RPMI7951 (cell line): ENCODE measurements at places on chromosomes 7 and 10.

- no peak for DNase-seq
These were observed 170.5 kb upstream of the SVIL start for GRCh38 chr10:29805134-29805723.

DNA sequence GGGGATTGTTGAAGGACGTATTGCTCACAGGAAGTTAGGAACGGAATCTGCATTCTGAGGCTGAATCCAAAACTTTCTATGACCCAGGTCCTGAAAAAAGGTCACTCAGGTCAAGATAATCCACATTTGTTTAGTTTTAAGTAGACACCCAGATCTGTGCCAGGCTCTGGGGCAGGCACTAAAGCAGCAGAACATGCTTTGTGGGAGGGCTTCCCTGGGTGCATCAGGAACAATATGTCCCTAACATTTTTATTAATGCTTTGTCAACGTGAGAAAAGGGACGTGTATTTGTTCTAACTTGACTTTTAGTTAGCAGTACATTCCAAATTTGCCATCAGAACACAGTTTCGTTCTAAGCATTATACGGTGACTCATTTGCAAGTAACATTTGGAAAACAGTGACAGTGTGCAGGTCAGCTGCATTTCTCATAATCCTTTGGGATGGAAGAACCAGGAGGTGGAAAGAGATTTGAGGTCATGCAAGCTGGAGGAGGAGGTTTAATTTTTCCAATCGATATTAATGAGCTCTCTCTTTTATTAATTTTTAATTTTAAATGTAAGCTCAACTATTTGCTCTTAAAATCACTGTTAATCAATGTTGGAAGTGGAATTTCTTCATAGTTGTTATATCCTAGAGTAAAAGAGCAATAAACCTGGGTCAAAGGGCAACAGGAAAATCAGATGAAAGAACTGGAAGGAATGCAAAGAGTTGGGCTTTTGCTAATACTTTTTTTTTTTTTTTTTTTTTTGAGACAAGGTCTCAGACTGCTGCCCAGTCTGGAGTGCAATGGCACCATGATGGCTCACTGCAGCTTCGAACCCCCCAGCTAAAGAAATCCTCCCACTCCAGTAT, 35.0 kb downstream of the TAS2R41 start:
- no peak for DNase-seq

DNA sequence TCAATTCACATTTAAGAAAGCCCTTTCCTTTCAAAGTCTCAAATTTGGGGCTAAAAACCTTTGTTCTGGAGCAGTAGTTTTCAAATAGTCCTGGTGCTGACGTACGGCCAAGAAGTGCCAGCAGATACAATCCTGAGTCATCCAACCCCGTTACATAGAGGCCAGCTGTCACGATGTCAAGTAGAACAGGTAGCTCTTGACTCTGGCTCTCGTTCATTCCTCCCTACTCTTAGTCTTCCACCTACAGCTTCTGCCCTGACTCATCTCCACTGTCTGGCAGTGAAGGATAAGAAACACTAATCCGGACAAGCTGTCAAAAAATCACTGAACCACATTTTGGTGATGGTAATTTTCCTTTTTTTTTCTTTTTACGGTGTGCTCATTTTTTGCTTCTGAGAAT, 132.4 kb upstream of the PTN start:
- peak; percentile 51 for DNase-seq

DNA sequence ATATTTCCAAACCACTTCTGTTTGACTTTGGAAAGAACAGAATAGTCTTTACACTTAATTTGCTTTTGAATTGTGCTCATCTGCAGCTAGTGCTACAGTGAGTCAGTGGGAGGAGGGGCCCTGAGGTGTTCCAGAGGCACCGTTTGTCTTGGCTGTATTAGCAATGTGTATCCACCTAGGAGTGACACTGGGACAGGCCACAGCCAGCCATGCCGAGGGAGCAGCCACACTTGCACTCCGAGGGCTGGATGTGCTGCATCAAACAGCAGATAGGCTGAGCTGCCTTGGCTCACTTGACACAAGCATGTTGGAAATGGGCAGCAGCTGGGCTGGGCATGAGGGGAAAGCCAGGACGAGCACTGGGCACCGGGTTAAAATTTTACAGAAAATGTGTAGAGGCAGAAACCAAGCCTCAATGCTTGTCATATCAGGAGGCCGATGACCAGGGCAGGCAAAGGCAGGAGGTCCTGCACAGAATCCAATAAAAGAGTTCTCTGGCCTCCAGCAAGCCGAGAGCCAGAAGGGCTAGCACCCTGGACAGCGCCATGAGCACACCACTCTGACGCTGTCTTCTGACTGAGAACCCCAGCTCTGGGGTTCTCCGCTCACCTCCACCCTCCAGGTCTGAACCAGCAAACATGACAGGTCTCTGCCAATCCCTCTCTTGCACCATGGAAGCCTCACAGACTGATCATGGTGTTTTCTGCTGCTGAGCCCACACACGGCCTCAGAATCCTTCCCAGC, 163.3 kb downstream of the GRID1 start:
- DNase-seq, result no peak

DNA sequence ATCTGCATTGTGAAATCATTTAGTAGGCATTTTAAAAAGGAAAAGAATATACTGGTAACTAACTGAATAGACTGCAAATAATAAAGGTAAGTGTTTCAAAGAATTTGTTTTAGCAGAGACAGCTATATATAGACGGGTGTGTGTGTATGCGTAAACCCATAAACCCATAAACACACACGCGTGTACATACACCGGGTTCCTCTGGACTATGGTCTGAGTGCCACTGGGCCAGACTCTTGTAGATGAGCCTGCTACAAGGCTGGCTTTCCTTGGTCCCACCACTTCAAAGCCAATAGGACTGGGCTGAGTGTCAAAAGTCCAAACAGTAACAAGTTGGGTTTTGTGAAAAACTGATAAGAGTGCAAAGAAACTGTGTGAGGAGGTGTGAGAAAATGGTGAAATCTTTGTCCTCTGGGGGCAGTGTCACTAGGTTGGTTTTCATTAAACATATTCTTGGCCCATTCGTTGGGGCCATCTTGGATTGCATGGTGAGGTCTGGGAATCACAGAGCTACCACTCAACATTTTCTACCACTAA, 39.8 kb downstream of the GNA12 start:
- DNase-seq, result no peak

DNA sequence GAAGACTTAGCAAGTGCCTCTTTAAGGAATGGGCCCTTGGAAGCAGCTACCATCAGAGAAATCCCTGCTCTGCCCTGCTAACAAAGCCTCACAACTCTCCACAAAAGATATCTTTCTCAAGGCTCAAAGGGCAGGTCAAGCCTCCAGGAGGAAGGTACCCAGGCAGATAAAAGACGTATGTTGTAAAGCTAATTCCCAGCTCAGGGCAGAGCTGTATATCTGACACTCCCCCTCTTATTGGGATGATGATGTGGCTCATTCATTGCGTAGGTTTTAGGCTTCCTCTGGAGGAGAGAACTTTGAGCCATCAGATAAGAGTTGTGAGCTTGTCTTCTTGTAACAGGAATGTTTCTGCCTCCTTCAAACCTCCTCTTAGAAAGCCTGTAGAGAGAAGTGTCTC, 145.4 kb downstream of the CALN1 start:
- no peak for DNase-seq

GRCh38 chr7:116560021-116560970, 35.5 kb downstream of the CAV1 start:
- DNase-seq, result no peak

- no peak for DNase-seq
These were observed 38.2 kb downstream of the ELAPOR2 start for GRCh38 chr7:87021285-87021684.

GRCh38 chr10:97895915-97896314, 46.3 kb downstream of the GOLGA7B start:
- no peak for DNase-seq

DNA sequence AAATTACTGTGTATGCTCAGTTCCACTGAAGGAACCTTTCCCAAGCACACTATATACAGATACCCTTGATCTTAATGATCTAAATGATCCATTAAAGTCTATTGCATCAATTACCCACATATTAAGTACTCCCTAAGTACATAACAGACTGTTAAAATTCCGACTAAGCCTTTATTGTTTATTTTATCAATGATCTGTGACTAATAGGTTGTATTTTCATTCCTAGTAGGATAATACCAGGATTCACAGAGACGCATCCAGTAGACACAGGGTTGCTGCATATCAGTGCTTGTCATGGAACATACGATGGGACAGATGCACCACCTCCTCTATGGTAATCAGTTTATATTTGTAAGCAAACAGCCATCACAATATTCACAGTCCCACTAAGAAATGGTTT, 159.6 kb upstream of the SLC26A5 start:
- no peak for DNase-seq

DNA sequence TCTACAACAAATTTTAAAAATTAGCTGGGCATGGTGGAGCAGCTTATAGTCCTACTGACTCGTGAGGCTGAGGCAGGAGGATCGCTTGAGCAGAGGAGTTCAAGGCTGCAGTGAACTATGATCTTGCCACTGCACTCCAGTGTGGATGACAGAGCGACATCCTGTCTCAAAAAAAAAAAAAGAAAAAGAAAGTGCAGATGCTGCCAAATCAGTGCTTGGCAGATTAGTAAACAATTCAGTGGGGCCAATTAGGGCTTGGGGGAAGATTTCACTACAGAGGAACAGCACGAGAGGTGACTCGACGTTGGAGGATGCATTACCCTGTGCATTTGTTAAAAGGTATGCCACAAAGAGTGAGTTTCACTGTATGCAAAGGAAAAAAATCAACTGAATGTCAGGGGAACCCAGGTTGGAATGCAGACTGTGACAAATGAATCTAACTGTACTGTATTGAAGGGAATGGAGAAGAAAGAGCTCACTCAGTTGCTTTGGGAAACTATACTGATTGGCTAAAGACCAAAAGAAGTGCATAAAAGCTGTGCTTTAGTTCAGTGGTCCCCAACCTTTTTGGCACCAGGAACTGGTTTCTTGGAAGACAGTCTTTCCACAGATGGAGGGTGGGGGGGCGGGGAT, 31.6 kb downstream of the GARIN1A start:
- no peak for DNase-seq

GRCh38 chr7:885893-886625, 9.7 kb downstream of the GET4 start:
- no peak for DNase-seq
